ENCODE measurements at places on chromosomes 7 and 10.

DNA sequence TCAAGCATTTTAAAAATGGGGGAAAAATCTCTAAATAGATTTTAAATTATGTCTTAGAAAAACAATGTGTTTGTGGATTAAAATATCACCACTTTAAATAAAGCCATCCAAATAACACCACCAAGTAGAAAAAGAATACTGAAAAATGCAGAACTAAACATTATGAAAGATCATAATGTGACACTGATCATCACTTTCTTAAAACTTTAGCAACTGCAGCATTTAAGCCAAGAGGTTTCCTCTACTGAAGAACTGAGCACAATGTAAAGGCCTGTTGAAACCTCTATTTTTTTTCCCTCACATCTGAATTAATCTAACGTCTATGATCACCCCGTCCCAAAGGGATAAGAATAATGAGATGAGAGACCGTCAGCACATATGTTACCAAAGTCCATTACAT, 18.6 kb downstream of the MINDY3 start:
- DNase-seq, result no peak

GRCh38 chr10:117546581-117547015, 4.1 kb downstream of the EMX2 start:
- DNase-seq, result no peak

DNA sequence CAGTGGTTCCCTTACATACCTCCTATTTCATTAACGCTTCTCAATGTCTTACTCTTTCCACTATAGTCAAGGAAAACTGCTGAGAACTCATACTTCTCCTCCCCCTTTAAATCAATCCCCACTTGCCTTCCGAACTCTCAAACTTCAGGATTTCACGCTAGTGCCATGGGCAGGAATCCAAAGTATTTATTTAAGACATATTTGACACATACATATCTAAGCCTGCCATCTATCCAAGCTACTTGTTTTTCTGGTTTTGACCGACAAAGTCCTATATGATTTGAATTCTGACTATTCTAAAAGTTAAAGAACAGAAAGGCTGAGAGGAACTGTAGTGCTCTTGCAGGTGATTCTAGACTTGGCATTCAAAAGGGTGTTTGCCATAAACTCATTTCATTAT, 51.8 kb downstream of the CCDC6 start:
- no peak for DNase-seq

DNA sequence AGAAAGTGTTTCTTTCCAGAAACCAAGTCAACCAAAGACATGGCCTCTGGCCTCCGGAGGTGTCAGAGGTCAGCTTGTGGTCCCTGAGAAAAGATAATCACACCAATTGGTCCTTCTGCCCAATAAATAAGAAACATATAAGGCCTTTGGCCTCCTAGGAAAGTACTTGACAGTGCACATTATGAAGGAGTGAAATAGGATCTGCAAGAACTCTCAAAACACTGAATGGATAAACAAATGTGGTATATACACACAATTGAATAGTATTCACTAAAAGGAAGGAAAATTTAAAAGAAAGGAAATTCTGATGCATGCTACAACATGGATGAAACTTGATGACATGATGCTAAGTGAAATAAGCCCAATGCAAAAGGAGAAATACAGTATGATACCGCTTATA, 35.4 kb upstream of the NRF1 start:
- no peak for DNase-seq

DNA sequence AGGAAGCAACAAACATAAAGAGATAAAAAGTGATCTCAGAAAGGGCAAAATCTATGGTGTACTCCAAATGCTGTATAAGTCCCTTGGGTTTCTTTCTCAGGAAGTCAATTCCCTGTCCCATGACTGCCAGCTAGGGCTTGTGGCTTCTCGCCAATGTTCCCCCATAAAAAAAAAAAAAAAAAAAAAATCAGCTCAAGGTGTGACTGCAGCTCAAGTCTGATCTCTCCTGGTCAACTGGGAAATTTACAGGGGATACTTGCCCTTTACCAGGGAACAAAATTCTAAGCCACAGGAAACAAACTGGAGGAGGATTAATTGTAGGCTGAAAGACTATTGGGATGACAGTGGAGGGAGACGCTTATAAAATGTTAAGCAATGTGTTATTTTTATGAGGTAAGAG, 76.0 kb downstream of the PCGF5 start:
- no peak for DNase-seq
